Osteoblast (primary cell): ENCODE measurements at places on chromosomes 3 and 15. TPM values are rescaled to one million over a fixed set of nuclear protein-coding genes. Genes with fewer than 3 reads are reported as not detected.
A peak's percentile ranks its signal among the peaks of the same experiment; 100 is the strongest.

The PLSCR2 gene
- total RNA-seq = not detected in 2 replicates

The SGO1 gene
- 0.36 and 0.88 TPM in 2 replicates for total RNA-seq

The PLCD1 gene
- 23.2 and 23.6 TPM in 2 replicates for total RNA-seq

- peak; percentile 64 for DNase-seq
These were observed 45.6 kb upstream of the TFRC start for GRCh38 chr3:196127308-196128040.

GRCh38 chr3:58324391-58325390, 8.0 kb upstream of the PXK start:
- DNase-seq = no peak

- no peak for DNase-seq
These were observed 215.3 kb upstream of the CGNL1 start for GRCh38 chr15:57160823-57161560.

GRCh38 chr15:91852741-91853510, 582 bp upstream of the SLCO3A1 start:
- DNase-seq = peak; percentile 99

DNA sequence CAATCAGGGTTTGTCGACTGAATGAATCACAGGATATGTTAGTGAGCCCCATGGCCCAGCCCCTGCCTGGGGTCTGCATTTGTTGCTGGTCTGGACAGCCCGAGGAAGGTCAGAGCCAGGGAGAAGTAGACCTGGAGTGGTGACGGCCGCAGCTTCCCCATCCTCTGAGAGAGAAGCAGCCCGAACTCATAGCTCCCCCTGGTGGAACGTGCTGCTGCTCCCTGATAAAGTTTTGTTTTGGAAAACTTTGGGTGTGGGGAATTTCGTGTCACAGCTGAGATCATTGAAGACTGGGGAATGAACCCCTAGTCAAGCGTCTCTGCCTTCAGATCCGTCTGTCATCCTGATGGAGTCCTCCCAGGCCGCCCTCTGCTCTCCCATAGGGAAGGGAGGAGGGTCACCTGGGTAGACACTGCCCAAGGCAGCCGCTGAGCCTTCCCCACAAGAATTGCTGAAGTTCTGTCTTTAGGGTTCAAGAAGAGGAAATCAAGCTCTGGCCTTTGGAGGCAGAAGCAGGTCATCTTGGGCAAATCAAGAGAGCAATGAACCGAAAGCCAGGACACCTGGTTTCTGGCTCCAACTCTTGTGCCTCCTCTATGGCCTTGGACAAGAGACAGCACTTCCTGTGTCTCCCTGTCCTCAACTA, 60.5 kb downstream of the GLDN start:
- peak; percentile 93 for DNase-seq

DNA sequence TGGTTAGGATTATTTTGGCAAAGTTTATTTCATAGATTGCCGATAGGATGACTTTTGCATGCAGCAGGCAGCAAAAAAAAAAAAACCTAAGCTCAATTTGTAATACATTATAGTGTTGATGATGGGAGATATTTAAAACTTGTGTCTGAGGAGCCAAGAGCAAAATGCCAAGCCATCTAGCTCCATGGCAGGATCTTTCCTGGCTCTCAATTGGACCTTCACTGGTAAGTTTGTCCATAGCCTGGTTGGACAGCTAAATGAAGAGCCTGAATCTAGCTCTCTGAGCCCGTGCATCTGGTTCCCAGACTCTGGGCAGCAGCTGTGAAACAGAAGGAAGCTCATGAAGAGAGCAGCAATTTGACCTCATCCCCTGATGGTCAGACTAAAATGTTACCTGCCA, 17.5 kb downstream of the STAC start:
- DNase-seq = no peak

DNA sequence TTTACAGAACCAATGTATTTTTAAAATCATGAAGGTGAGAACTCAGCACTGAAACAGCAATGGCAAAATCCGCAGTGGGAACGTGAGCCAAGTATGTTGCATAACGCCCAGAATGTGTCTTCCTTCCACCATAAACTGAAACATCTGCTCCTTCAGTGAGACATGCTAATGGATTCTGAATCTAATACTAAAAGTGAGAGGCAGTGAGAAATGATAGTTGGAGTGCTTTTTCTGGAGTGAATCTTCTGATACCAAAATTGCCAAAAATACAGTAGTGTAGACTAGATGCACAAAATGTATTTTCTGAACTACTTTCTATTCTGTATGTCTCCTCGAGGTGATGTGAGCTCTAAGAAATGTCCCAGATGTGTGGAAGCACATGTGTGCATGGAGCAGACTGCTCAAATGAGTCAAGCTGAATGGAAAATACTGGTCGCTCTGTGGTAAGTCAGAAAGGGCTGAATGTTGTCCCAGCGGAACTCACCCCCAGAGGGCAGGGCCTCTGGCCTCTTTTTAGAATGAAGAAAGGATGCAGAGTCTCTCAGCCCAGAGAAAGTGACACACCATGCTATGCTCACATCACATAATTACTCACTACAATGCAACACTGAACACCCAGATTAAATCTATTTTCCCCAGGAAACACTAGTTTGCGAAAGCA, 73.0 kb downstream of the ATP10A start:
- DNase-seq = peak; percentile 95
